ENCODE measurements at places on chromosomes 1 and 21.

GRCh38 chr1:17795836-17796645 lies 40.9 kb downstream of the ACTL8 start:
- no peak for DNase-seq

GRCh38 chr1:24189528-24189927 lies 2.4 kb upstream of the IFNLR1 start:
- DNase-seq, result no peak

DNA sequence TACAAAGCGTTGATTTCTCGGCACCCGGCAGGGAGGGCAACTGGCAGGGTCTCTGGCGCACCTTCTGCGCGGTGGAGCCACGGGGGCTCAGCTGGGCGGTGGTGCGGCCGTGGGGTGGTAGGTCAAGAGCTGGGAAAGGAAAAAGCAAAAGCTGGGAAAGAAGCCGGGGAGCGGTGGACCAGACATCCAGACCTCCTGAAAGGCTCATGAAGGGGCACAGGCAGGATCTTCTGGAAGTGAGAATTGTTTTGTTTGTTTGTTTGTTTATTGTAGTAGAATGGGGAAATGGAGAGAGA lies 7.2 kb upstream of the RNU1-1 start:
- DNase-seq, result no peak

GRCh38 chr1:227791425-227792143 lies 23.9 kb upstream of the PRSS38 start:
- DNase-seq, result peak; percentile 2

- no peak for DNase-seq
Observed at GRCh38 chr1:211135342-211135950, 1.5 kb upstream of the KCNH1 start.

GRCh38 chr1:230220478-230220877 lies 153.4 kb downstream of the GALNT2 start:
- no peak for DNase-seq

DNA sequence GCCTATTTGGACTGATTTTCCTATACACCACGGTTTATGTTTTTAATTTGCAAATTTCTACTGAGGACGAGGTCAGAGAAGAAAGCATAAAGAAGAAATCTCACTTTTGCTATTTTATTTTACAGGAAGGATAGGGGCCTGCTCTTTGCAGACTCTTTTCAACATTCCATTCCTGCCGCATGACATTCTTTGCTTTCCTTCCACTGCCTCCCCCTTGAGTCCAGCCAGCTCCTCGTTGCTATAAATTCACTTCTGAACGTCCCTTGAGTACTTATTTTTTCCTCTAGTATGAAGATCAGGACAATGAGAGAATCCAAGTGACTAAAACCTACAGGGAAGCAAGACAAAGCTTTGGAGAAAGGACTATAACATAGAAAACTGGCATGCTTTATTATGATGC lies 53.4 kb upstream of the PTGFR start:
- DNase-seq, result no peak

- no peak for DNase-seq
Observed at GRCh38 chr1:222247081-222247480, 300.8 kb downstream of the HHIPL2 start.

- no peak for DNase-seq
Observed at GRCh38 chr1:228873709-228874108, 138.4 kb downstream of the RHOU start.

GRCh38 chr1:238458899-238459298 lies 568.2 kb upstream of the ZP4 start:
- no peak for DNase-seq

GRCh38 chr1:205709059-205709398 lies 28.7 kb upstream of the SLC45A3 start:
- DNase-seq, result no peak

GRCh38 chr1:109669246-109669948 lies 1.5 kb downstream of the GSTM2 start:
- DNase-seq, result no peak

DNA sequence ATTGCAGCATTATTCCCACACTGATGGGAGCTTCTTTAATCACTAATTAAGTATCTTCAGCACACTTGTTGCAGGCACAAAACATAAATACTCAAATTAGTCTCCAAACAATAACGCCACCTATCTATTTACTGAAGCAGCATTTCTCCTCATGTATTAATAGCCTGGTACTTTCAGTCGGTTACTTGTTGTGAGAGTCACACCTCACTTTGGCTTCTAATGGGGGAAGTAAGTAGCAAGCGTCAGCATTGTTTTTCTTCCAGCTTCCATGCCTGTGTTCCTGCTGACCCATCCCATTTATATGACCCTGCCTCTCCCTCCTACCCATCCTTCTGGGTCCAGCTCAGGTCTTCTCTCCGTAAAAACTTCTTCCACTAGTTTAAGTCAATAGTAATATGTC lies 31.9 kb upstream of the DENND1B start:
- DNase-seq, result no peak

- peak; percentile 37 for DNase-seq
Observed at GRCh38 chr1:156704930-156705320, 458 bp downstream of the CRABP2 start.

- DNase-seq, result no peak
Observed at GRCh38 chr1:112788561-112788960, 73.4 kb upstream of the PPM1J start.

- DNase-seq, result peak; percentile 77
Observed at GRCh38 chr1:27668808-27669723, 2.9 kb downstream of the IFI6 start.

DNA sequence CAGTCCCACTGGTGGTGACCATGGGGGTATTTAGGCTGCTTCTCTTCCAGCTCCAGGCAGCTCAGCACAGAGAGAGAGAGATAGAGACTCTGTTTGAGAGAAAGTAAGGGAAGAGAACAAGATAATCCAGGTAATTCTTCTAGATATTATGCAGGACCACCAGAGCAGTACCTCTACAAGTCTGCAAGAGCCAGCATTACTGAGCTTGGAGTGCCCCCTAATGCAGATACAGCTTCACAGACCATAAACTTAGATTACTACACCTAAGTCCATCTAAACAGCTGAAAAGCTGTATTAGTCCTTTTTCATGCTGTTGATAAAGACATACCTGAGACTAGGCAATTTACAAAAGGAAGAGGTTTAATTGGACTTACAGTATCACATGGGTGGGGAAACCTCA lies 570.3 kb downstream of the LRRIQ3 start:
- DNase-seq, result no peak

GRCh38 chr1:169692756-169693460 lies 18.5 kb downstream of the SELL start:
- no peak for DNase-seq

DNA sequence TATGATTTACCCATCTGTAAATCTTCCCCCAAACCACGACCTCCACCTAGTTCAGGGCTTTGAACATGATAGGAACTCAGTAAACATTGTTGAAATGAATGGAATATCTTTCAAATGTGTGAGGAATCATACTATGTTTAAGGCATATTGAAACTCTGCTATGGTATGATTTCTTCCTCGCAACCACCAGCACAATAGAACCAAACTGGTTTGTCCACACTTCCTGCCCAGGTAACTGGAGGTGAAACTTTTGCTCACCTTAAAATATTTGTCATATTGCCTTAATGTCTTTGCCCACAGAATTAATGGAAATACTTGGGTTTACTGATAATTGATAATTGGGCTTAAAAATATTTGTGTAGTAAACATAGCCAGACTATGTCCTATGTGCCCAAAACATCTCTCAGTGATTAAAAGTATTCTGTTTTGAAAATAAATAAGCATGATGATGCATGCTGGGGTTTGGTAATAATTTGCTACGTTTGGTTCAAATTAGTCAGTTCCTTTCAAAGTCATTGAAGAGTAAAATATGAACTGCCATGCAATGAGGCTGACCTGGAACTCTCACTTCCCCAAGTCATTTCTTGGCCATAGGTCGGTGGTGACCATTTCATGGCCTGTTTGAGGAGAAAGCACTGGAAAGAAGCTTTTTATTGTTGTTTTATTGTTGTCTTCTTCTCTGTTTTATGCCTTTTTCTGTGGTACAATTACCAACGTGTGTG lies 73.3 kb downstream of the TNFSF18 start:
- no peak for DNase-seq

DNA sequence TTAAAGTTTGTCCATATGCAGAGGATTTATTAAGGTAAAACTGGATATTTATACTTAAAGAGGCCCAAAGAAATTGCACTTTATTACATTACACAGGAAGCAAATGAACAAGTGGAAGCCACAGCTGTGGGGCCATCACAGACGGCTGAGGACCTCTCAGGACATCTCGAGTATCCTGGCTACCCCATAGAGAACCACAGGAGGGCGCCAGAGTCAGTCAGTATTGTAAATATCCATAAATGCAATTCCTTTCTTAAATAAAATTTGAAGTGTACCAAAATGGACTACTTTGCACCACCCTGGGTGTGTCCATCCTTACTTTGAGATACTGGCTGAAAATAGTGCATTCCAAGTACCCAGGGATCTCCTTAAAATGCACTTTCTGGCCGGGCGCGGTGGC lies 257.2 kb downstream of the MRPL39 start:
- no peak for DNase-seq

GRCh38 chr1:53373246-53373645 lies 45.4 kb upstream of the LRP8 start:
- no peak for DNase-seq

DNA sequence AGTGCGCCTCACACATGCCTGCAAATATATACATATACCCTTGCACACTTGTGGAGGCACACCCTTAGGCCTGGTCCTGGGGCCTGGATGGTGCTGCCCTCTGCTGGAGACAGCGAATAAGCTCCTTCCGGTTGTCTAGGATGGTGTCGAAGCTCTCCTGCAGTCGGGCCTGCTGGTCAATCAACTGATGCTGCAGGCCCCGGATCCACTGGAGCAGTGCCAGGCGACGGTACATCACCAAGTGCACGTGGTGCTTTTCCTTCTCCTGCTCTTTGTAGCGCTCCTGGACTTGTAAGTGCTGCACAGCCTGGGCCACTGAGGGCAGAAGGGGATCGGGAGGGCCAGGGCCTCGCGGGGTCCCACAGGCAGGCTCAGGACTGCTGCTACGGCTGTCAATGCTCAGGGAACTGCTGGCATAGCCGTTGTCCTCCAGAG lies 3.1 kb downstream of the C1orf216 start:
- DNase-seq, result peak; percentile 35

- DNase-seq, result no peak
Observed at GRCh38 chr1:206503591-206504362, 3.6 kb upstream of the RASSF5 start.

DNA sequence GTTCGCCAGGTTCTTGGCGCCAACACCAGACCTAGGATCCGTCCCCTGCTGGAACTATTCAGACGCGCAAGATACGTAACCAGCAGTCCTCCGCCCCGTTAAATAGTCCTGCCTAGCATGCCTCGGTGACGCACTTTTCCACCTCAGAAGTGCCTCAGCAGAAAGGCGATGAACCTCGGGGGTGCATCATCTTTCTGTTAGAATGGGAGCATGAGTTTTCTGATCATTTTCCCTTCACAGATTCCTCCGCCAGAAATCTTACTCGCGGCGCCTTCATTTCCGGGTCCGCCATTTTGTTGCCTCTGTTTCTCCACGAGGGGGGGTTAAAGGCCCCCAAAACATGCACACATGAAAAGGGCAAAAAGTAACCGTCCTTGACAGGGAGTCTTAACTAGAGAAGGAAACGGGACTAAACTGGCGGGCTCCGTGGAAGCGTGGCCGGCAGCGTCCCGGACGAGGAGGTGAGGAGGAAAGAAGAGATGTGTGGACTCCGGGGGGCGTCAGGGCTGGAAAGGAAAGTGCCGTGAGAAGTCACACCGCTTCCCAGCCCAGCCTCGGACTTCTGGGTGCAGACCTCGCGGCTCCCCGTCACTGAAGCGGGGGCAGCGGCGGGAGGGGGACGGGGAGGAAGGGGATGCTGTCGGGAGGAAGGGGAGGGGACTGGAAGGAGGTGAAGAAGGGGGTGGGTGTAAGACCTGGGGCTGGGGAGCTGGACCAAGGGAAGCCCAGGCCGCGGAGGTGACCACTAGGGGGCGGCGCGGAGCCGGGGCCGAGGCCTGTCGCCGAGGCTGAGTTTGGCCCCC lies at the start of gene GABPB2:
Gene GABPB2, plus strand, starts transcription at position 288 of the 803 bp plus-strand sequence. CDS start 17,429 bp downstream, outside the sequence.
- DNase-seq, result peak; percentile 85

GRCh38 chr1:230827801-230828200 lies 40.5 kb downstream of the C1orf198 start:
- DNase-seq, result no peak

DNA sequence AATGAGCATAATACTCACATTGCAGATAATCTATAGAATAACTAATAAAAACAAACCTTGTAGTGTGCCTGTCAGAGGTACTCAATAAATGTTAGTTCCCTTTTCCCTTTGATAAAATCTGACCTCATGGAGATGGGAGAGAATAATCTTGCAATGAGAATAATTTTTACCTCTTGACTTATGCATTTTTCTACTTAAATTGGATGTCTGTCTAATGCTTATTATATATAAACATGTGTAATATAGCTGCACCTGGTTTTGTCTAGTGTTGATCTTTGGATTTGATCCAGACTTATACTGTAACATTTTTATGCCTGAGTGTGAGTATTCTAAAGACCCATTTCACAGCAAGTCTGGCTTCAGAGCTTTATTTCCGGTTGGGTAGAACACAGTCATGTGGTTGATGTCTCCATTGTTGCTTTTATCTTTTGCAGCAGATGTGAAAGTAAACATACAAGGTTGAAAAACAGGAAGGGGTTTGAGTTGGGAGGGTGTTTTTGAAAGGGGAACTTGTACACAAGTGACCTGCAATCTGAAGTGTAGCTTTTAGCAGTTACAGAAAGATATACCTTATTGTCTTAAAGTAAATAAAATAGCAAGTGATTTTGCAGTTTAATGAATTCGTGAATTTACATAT lies 12.4 kb downstream of the EPB41 start:
- no peak for DNase-seq

DNA sequence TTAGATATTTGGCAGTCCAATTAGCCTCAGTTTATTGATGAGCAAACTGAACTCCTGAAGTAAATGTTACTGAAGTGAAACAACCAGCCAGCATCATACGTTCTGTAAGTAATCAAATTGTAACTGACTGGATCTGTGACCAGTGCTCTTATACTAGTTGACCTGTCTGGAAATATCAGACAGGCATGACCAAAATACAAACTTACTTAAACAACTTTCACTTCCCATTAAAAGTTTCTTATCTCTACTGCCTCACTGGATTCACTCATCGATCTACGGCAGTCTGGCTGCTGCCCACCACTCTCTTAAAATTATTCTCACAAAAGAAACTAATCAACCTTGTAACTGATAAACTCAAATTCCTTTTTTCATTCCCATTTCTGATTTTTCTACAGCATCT lies 56.4 kb downstream of the WDR3 start:
- DNase-seq, result no peak

- no peak for DNase-seq
Observed at GRCh38 chr1:6507461-6507911, 16.0 kb upstream of the PLEKHG5 start.

DNA sequence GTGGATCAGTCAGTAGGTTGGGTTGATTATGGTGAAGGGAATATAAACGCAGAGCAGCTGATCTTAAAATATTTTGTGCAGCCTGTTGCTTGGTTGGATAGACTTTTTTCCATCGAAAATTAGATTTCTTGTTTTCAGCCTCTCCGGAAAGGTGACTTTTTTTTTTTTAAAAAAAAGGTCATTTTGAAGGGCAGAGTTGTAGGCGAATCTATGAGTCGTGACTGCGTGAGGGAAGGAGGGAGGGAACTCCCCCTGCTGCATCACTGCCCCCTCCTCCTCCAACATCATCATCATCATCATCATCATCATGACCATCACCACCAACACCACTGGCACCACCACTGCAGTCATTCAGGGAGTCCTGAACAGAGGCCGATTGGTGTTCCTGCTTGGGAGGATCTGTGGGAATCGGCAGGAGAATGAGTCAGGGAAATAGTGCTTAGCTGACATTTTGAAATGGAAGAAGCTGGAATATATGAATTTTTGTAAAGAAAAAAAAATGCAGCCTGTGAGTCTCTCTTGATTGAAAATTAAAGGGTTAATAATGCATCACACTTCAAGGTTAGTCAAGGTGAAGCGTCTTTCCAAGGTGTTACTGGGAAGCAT lies 1.2 kb downstream of the ATP1B1 start:
- no peak for DNase-seq
